Aorta (tissue), 5 donors: ENCODE measurements at places on chromosomes 3 and 15. TPM values are rescaled to one million over a fixed set of nuclear protein-coding genes. Genes with fewer than 3 reads are reported as not detected.

The PIGZ gene
- 2.7 TPM for total RNA-seq

The NUDT16 gene
- 23.1 TPM for total RNA-seq

The PLSCR2 gene
- 1.4 TPM for total RNA-seq

The MIX23 gene
- 18.6 TPM for total RNA-seq

The MYH15 gene
- 0.03 TPM for total RNA-seq

The BOC gene
- 45.1 TPM for total RNA-seq

The SLC2A2 gene
- not detected for total RNA-seq

The GOLGA8T gene
- total RNA-seq = 0.48 TPM

The HCLS1 gene
- 66.8 TPM for total RNA-seq

The PRR20G gene
- total RNA-seq = not detected

The FANCD2OS gene
- total RNA-seq = not detected

The TNNC1 gene
- total RNA-seq = 2.6 TPM

The EEF1AKMT4 gene
- total RNA-seq = 1.5 TPM

The ATP13A5 gene
- not detected for total RNA-seq

The CLRN1 gene
- not detected for total RNA-seq

The SLC9A9 gene
- total RNA-seq = 12.6 TPM

The TRIM42 gene
- not detected for total RNA-seq

The CILP gene
- 0.84 TPM for total RNA-seq

The CACNA1D gene
- total RNA-seq = 7.4 TPM

The PLA1A gene
- total RNA-seq = 2.1 TPM

The ECE2 gene
- total RNA-seq = not detected

The PSTPIP1 gene
- total RNA-seq = 42.9 TPM

The PODXL2 gene
- total RNA-seq = 4.0 TPM

The PCBP4 gene
- total RNA-seq = 63.7 TPM

The GRAMD2A gene
- total RNA-seq = 1.5 TPM

The GAP43 gene
- 1.1 TPM for total RNA-seq

The C3orf49 gene
- not detected for total RNA-seq

The NOP10 gene
- 105 TPM for total RNA-seq

The PARP15 gene
- 2.3 TPM for total RNA-seq

The CFAP100 gene
- total RNA-seq = not detected

The MYO1E gene
- 163 TPM for total RNA-seq

The GANC gene
- 51.6 TPM for total RNA-seq

The ZNF710 gene
- total RNA-seq = 17.9 TPM

The ANKRD34C gene
- total RNA-seq = 0.30 TPM

The PTH1R gene
- 6.7 TPM for total RNA-seq

The SLC25A26 gene
- total RNA-seq = 17.5 TPM

The RMDN3 gene
- 21.1 TPM for total RNA-seq

The ILDR1 gene
- total RNA-seq = not detected
